ENCODE measurements at places on chromosomes 7 and 10. TPM values are rescaled to one million over a fixed set of nuclear protein-coding genes. Genes with fewer than 3 reads are reported as not detected.

Gene RNLS
- total RNA-seq, result not detected

Gene ASZ1
- total RNA-seq, result not detected

Gene TSPAN14
- total RNA-seq, result 3.4 TPM

Gene OR2A5
- total RNA-seq, result not detected

Gene KLF14
- total RNA-seq, result not detected

Gene PFKP
- 91.3 TPM for total RNA-seq

Gene TLL2
- not detected for total RNA-seq

Gene CLCN1
- not detected for total RNA-seq

Gene SYNPO2L
- total RNA-seq, result not detected

Gene CNTNAP2
- total RNA-seq, result not detected

Gene HECTD2
- 0.22 TPM for total RNA-seq

Gene MMP21
- total RNA-seq, result not detected

Gene CD36
- total RNA-seq, result not detected

Gene CALHM3
- 0.30 TPM for total RNA-seq

Gene AOAH
- not detected for total RNA-seq

Gene EFCAB10
- total RNA-seq, result not detected

Gene DYNC1I1
- 0.40 TPM for total RNA-seq

Gene BUB3
- total RNA-seq, result 183 TPM

Gene MAGI2
- total RNA-seq, result 0.93 TPM

Gene OR6V1
- total RNA-seq, result not detected

Gene PRR15
- total RNA-seq, result not detected

Gene FAM24B
- total RNA-seq, result 11.6 TPM

Gene CXCL12
- total RNA-seq, result not detected

Gene FAM241B
- total RNA-seq, result not detected

Gene INHBA
- not detected for total RNA-seq

Gene PILRA
- 2.3 TPM for total RNA-seq

Gene CADPS2
- not detected for total RNA-seq

Gene CUTC
- total RNA-seq, result 20.1 TPM

Gene BLNK
- 51.7 TPM for total RNA-seq

Data from Karpas-422 (cell line).